ENCODE measurements at places on chromosomes 6 and 20. TPM values are rescaled to one million over a fixed set of nuclear protein-coding genes. Genes with fewer than 3 reads are reported as not detected.

The LIN28B gene
- not detected for total RNA-seq

DNA sequence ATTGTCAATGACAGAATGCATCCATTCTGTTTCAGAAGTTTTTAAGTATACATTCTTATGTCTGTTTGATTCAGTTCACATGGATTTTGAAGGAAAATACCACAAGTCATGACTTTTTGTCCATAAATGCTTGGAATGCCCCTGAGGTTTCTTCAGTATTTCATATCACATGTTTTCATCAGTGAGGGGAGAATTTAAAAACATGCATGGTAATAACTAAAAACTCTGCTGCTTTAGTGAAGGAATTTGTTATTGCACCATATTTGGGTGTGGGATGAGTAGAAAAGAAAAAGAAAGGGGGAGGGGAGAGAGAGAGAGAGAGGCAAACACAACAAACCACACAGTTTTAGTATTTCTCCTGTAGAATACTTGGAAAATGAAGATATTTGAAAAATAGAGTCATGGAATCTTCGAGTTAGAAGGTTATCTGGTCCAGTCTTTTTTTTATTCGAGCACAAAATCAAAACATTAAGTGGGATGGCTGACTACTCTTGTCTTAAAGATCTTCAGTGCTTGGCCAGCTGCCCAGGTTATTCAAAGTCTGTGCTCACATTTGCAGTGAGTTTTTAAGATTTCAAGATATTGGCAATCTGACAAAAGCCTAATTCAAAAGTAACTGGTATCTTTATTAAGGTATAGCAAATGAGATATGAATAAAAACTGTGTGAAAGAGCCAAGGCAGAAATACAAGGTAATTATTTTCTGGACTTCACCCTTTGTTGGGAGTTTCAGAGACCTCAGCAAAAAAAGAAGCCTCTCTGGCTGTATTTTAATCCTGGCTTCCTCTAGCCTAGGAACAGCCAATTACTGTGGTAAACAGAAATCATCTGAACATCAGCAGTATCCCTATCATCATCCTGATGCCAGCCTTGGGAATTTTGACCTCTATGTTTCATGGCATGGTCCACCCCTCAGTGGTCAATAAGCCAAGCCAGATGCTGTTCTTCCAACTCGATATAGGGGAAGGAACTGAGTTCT is 687.9 kb upstream of the CITED2 start:
- H3K4me1 ChIP-seq, result peaks cover 65% of the 10 kb centered on the region
- H3K4me3 ChIP-seq, result peak overlapping the region; percentile 36
- DNase-seq, result no peak

- no peak overlapping the region for H3K4me3 ChIP-seq
- no peak for DNase-seq
- H3K27me3 ChIP-seq, result peaks cover 59% of the 10 kb centered on the region
- peaks cover 3% of the 10 kb centered on the region for H3K4me1 ChIP-seq
- no peaks in the 10 kb centered on the region for H3K36me3 ChIP-seq
Observed at GRCh38 chr20:46304852-46305251, 3.4 kb downstream of the CDH22 start.

DNA sequence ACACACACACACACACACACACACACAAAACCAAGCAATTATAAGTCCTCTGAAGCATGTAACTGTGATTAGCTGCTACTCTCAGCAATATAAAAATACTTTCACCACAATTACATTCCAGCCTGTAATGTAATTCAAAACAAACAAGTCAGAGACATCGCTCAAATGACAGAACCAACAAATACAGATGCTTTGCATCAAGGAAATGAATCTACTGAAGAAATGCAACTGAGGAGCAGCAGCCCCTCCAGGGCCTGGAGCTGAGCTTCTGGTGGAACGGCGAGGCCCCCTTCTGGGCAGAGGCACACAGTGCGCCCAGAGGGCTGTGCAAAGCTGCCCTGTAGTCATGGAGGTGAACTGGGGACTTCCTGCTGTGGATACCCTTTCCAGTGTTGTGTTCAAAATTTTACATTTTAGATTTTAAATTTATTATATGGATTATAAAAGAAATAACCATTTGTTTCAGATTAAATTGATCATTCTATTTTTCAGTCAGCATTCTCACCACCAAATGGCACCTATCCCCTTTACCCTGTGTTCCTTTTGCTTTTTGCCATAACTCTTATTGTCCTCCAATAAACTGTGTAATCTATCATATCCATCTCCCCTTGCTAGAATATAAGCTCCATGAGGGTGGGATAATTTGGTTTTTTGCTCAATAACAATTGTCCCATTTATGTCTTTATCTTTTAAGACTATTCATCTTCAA is 23.2 kb downstream of the ADAT2 start:
- H3K27me3 ChIP-seq, result no peaks in the 10 kb centered on the region
- peaks cover 3% of the 10 kb centered on the region for H3K36me3 ChIP-seq
- H3K4me3 ChIP-seq, result no peak overlapping the region
- H3K4me1 ChIP-seq, result peaks cover 11% of the 10 kb centered on the region
- peak; percentile 94 for DNase-seq
- peak overlapping the region; percentile 15 for H3K27ac ChIP-seq

DNA sequence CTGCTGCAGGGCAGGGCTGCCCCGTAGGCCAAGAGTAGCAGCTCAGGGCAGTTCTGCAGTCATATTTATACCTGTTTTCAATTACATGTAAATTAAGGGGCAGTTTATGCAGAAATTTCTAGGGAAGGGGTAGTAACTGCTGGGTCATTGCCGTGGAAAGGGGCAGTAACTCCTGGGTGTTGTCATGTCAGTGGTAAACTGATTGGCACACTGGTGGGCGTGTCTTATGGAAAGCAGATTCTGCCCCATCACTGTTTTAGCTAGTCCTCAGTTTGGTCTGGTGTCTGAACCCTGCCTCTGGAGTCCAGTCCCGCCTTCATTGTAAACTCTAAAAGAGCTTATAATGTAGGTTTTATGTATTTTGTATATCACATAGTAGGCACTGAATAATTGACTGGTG is 22.1 kb downstream of the MAP3K4 start:
- no peak overlapping the region for H3K27ac ChIP-seq
- no peaks in the 10 kb centered on the region for H3K4me1 ChIP-seq
- no peaks in the 10 kb centered on the region for H3K27me3 ChIP-seq

GRCh38 chr6:149854532-149854931 is 9.6 kb downstream of the LRP11 start:
- DNase-seq, result no peak
- peak overlapping the region; percentile 60 for H3K4me3 ChIP-seq
- H3K27ac ChIP-seq, result peak overlapping the region; percentile 96
- H3K36me3 ChIP-seq, result peaks cover 13% of the 10 kb centered on the region

GRCh38 chr20:37989601-37990295 is 43.5 kb downstream of the TTI1 start:
- peaks cover 11% of the 10 kb centered on the region for H3K36me3 ChIP-seq
- H3K4me1 ChIP-seq, result peaks cover 73% of the 10 kb centered on the region

- no peaks in the 10 kb centered on the region for H3K27me3 ChIP-seq
- no peak overlapping the region for H3K4me3 ChIP-seq
- no peak for DNase-seq
Observed at GRCh38 chr6:132495604-132496079, 17.3 kb downstream of the STX7 start.

All from osteocyte (in vitro differentiated cells).